D341Med (cell line): ENCODE measurements at places on chromosomes 4 and X.

- DNase-seq = no peak
These were observed 236.7 kb downstream of the SLC7A11 start for GRCh38 chr4:138005486-138005885.

DNA sequence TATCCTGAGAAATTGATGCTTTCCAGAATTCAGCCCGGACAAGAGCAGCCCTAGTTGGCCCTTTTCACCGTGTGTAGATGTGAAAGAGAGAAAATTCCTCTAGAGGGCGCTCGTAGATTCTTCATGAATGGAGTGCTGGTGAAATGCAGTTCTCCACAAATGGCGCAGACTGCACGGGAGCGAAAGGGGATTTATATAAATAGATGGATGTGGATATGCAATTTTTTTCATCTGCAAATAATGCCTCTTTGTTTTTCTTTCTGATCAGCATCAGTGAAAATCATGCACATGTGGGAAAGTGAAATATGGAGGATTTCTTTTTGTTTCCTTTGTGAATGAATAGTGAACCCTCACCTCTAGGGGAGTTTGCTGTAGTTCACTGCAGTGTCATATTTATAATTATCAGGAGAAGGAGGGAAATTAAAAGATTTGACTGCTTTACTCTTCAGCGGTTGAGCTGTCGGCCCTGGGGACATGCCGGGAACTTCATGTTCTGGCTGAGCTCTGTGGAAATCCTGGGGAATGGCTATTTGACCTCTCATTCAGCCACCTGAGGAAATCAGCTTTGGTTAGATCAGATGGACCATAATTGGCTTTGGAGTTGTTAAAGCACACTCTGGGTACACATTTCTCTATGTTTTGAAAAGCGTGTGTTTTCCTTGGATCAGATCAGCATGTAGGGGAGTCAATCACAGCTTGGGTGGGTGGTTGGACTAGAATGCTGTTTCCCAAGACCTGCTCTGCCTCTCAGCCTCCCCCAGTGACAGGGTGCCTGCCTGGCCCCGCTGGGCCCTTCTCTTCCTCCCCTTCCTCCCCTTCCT, 115.0 kb upstream of the SHISA3 start:
- peak; percentile 82 for DNase-seq

GRCh38 chr4:108036213-108036612, 46.5 kb downstream of the HADH start:
- DNase-seq = no peak

GRCh38 chrX:40145923-40146261, 48.1 kb upstream of the BCOR start:
- DNase-seq = no peak

- no peak for DNase-seq
These were observed 89.1 kb downstream of the RAPGEF2 start for GRCh38 chr4:159191989-159192388.

DNA sequence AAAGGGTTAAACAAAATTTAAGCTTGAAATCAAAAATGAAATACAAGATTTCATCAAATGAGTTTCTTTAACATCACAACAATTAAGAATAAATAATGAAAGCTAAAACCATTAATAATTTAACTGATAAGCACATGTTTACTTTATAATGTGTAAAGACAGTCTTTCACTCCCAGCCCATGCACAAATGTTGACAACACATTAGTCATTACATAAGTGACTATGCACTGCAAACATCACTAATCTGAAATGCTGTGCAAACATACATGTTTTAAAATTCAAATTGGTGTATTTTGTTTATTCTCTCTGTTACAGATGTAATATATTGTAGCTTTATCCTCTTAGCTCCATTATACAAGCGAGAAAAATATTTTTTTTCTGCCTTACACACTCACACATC, 220.6 kb upstream of the CPXCR1 start:
- DNase-seq = no peak

GRCh38 chr4:6999172-7000086, 43.7 kb upstream of the TADA2B start:
- no peak for DNase-seq

DNA sequence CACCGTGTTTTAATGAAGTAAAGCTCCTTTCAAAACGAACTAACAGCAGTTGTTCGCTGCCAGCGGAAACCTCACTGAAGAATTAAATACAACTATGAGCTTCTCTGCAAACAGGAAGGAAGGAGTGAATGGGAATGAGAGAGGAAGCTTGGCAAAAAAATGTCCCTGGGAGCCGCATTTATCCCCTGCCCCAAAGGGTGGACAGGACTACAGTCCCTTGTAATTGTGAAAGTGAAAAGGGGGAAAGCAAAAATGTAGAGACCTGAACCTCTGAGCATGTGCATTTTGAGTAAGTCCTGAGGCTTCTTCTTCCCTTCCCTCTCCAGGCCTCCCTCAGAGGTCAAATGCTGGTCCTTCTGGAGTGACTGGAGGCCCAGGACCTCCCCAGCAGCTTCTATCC, 53.8 kb upstream of the BMP2K start:
- no peak for DNase-seq

DNA sequence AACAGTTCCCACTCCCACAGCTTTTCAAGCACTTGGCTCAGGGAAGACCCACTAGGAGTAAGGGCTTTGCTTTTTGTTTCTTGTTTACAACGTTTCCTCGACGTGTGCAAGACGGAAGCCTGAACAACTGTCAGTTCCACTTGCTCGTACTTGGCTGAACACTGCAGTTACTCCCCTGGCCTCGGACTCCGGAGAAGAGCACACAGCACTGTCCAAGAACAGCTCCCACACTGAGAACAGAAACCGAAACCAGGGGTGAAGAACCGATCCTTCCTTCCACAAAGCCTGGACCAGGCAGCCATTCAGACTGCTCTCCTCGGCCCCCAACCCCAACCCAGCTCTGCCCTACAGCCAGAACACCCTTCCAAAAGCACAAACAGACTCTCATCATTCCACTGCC, 25.5 kb downstream of the IRF2 start:
- no peak for DNase-seq

GRCh38 chr4:113293674-113294073, 244.2 kb downstream of the ANK2 start:
- DNase-seq = no peak

DNA sequence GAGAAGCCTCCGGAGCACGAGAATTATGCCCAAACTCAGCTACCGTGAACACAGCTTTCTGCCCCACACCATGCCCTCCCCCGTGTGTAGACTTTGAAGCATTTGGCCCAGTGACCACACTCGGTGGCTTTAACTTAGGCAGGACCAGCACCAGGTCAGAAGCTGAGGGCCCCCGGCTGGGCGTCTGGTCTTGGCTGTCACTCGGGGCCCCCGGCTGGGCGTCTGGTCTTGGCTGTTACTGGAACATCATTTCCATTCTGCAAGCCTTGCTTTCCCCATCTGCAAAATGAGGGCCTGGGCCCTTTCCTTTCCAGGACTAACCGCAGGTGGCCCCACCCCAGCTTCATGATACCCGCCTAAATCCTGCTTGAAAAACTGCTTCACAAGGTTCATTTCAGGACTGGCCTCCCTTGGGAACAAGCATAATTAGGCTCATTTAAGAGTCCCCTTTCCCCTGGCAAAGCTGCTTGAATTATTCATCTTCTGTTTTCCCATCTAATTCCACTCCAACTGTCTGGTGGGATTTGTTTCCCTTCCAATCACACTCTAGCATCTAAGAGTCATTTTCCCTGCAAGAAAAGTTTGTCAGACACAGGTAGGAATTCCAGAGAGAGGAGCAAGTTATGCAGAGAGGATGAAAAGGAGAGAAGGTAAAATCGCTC, 82.5 kb downstream of the WFS1 start:
- peak; percentile 75 for DNase-seq

- no peak for DNase-seq
These were observed 104.9 kb upstream of the SOD3 start for GRCh38 chr4:24690436-24690835.

DNA sequence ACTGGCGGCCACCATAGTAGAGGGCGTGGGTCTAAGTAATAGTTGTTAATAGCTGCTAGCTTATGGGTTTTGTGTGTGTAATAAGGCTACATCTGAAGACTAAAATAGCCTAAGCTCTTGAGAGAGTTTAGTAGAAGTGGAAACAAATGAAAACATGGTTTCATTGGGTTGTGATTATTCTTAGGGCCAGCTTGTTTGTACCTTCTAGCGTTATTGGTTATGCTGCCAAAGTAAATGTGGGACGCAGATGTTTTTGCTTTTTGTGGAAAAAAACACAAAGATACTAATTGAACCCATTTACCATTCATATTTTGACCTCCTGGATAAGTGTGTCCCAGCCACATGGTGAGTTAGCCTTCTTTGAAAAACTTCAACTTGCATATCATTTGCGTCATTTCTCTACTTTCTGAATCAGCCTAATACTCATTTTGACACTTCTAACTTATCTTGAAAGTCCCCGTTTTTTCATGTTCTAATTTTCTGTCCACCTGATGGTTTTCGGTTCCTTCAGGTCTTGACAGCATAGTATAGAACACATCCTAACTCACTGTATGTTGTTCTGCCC, 305.3 kb downstream of the FRMPD4 start:
- DNase-seq = no peak

DNA sequence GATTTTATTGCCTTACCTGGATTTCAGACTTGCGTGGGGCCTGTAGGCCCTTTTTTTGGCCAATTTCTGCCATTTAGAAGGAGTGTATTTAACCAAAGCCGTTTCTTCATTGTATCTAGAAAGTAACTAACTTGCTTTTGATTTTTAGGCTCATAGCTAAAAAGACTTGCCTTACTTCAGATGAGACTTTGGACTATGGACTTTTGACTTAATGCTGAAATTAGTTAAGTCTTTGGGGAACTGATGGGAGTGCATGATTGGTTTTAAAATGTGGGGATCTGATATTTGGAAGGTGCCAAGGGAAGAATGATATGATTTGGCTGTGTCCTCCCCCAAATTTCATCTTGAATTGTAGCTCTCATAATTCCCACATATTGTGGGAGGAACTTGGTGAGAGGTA, 7.7 kb upstream of the UGT2B10 start:
- DNase-seq = no peak

- DNase-seq = peak; percentile 81
These were observed 6.6 kb downstream of the TLL1 start for GRCh38 chr4:165879641-165880040.

GRCh38 chr4:19300213-19300612, 951.5 kb upstream of the SLIT2 start:
- DNase-seq = no peak

DNA sequence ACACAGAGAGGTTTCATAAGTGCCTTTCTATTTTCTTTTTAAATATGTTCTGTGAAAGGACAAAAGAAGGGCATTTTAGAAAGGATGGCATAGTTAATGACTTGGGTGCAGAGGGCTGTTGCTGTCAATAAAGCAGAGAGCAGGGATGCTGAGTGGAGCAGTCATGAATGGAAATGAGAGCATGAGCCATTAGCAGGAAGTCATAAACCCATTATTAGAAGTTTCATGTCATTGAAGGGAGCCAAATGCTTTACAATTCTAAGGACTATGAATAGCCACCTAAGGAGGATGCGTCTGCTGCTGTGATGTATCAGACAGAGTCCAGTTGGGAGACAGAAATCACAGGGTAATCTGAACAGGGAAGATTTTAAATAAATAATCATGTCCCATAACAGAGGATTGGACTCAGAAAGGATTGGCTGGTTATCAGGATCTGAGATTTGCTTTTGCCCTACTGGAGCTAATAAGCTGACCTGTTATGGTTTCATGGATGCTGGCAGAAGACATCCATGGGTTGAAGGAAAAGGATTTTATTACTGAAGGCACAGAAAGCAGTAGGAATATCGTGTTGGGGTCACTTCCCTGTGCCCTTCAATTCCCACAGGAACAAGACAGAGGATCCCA, 47.5 kb upstream of the WDR19 start:
- DNase-seq = no peak

GRCh38 chr4:35105486-35105885, 1138.8 kb downstream of the ARAP2 start:
- DNase-seq = no peak
